Muscle of leg (tissue), 16 donors: ENCODE measurements at places on chromosomes 13 and 19. TPM values are rescaled to one million over a fixed set of nuclear protein-coding genes. Genes with fewer than 3 reads are reported as not detected.

The PLEKHF1 gene
- polyA plus RNA-seq = 3.2 TPM

DNA sequence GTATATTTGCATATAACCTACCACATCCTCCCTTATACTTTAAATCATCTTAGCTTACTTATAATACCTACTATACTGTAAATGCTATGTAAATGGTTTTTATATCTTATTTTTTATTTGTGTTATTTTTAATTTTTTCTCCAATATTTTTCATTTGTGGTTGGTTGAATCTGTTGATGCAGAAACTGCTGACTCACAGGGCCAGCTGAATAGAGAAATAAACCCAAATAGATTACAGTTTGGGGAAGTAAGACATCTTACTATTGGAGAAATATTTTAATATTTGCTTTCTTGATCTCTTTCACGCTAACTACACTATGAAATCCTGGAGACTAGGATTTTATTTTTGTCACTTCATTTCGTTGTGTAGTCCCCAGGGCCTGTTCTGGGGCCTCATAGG lies 7.1 kb downstream of the SMAD9 start:
- no peak for DNase-seq

GRCh38 chr13:25192489-25192888 lies 20.4 kb upstream of the AMER2 start:
- DNase-seq = no peak

The WASF3 gene
- polyA plus RNA-seq = 10.0 TPM
